Dorsolateral prefrontal cortex (tissue), 122 donors: ENCODE measurements at places on chromosomes 2 and 18.

DNA sequence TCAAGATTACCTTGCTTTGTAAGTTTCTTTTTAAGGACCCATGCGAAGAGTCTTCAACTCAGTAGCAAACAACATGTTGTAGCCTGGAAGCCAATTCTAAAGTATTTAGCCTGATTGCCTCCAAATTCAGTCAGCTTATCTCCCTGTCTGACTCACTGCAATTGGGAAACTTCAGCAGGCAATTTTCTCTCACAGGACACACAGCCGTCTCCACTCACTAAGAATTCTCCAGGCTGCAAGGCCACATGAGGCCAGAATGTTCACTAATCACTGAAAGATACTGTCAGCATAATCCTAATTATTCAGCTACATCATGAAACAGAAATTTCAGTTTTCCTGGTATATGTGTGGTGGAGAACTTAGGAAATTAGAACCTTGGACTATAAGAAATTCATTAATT is 78.1 kb upstream of the PDE1A start:
- DNase-seq = no peak

- DNase-seq = no peak
These were observed 17.3 kb upstream of the PSD4 start for GRCh38 chr2:113156278-113157117.

GRCh38 chr2:195610717-195611116 is 46.3 kb upstream of the SLC39A10 start:
- DNase-seq = no peak

- DNase-seq = no peak
These were observed 112.7 kb downstream of the OTX1 start for GRCh38 chr2:63163161-63163820.

DNA sequence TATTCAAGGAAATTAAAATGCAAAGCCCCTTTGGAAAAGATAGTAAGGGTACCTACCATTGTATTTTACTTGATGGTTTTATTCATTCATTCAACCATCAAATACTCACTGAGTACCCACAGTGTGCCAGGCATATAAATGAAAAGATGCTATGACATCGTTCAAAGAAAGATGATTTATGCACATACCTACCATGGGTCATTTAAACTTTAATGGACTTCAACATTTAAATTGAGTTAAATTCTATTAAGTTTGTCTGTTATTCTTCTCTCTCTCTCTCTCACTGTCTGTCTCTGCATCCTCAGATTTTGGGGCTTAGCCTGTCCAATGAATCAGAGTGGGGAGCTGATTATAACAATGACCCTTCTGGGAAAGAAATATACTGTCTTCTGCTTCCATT is 87.9 kb downstream of the CERS6 start:
- DNase-seq = no peak

- no peak for DNase-seq
These were observed 352.1 kb downstream of the RND3 start for GRCh38 chr2:150135223-150135883.
